ENCODE measurements at places on chromosomes 13 and 19.

DNA sequence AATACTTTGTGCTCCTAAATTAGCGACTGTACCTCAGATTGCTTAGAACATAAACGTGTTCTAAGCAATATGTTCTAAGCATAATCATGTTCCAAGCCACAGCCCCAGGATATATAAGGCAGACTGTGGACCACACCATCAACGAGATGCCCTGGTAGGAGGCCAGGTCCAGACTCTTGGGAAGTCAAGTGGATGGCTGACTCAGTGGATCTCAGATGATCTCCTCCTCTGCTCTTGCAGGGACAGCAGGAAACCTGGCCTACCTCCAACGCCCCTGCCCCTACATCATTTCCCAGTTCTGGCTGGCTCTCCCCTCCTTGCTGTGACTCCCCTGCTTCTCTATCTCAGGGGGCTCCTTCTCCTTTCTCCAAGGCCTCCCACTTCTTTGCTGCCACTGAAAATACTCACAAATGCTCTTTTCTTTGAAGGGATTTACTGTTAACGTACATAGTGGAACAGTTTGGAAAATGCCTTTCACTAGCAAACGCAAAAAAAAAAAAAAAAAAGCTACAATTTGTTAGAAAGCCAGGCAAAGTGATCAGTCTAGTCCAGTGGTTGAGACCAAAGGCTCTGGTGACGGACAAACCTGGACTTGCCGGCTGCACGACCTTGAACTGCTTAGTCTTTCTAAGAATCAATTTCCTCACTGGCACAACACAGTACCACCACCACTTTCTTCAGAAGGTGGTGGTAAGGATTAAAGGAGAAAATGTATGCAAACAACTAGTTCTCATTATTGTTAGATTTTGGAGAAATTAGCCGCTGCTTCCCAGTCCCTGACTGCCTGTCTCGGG is 3.0 kb downstream of the TMTC4 start:
- no peak for DNase-seq

GRCh38 chr19:50534478-50534877 is 20.8 kb upstream of the ASPDH start:
- no peak for DNase-seq

GRCh38 chr13:50401721-50402465 is 386.6 kb downstream of the KCNRG start:
- DNase-seq = no peak

- peak; percentile 22 for DNase-seq
Observed at GRCh38 chr13:106534639-106535551, 567 bp downstream of the EFNB2 start.

- DNase-seq = no peak
Observed at GRCh38 chr19:6806488-6806887, 34.0 kb downstream of the VAV1 start.

DNA sequence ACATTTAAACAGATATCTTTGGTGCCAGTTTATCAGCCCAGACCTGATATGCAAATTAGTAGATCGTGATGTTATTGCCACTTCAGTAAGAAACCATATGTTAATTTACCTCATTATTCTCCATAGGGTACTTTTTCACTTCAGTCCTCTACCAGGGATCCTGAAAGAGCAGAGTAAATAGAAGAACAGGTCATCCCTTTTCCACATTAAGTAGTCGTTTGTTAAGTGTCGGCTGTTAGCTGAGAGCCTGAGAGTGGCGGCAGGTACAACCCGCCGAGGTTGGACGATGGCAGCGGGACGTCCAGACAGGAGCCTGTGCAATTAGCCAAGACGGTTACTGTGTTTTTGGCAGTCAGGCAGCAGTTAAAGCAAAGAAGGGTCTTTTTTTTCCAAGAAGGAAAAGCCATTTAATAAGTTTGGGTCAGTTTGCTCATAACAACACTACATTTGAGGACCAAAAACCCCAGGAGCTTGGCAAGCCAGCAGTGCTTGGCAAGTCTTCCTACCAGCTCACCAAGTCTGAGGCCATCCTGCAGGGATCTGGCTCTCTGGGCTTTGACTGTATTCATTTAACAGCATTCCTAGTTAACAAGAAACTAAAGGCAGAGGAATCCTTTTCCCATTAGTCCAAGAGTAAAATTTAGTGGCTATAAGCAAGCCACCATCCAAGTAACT is 231.8 kb downstream of the SHISA2 start:
- DNase-seq = no peak

GRCh38 chr13:73262862-73263627 is 204.2 kb downstream of the KLF5 start:
- no peak for DNase-seq

DNA sequence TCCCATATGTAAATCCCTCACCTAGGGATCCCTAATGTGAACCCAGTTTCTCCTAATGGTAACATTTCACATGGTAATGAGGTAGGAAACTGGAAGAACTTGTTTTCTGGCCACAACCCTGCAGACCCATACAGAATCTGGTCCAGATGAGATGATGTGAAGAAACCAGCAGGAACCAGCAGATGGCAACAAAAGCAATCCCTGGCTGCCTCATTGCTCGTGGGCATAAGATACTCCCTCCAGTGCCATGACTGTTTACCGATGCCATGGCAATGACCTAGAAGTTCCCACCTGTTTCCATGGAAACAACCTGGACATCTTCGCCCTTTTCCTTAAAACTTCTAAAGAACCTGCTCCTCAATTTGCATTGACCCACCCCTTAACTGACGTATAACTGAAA is 1.4 kb upstream of the CD209 start:
- DNase-seq = no peak

- no peak for DNase-seq
Observed at GRCh38 chr19:47100290-47100689, 13.3 kb downstream of the ZC3H4 start.

DNA sequence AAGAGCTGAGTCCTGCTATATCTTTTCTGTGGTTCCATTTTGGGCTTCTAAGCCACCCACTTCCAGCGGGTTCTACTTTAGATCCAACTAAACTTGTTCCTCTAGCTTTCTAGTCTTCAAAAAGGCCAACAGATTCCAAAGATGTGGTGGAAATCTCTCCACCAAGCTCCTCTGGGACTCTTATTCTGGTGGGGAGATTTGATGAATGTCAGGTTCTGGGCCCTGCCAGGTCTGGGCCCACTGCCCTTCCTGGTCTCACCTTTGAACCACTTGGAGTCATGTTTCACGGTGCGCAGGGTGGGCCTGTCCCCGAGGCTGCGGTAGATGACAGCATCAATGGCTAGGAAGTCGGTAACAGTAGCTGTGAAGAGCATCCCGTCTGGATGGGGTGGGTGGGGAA is 4.8 kb downstream of the SEMA6B start:
- no peak for DNase-seq

- no peak for DNase-seq
Observed at GRCh38 chr13:113105032-113105920, at the start of gene F7. Gene F7 (plus strand): TSS chr13:113105791. CDS start chr13:113105842, 51 bp downstream.

GRCh38 chr13:89936256-89936655 is 1411.2 kb upstream of the MIR17HG start:
- DNase-seq = no peak

- no peak for DNase-seq
Observed at GRCh38 chr19:50275577-50276368, 53.4 kb downstream of the KCNC3 start.

GRCh38 chr19:3097442-3097871 is 3.3 kb downstream of the GNA11 start:
- DNase-seq = no peak

GRCh38 chr19:57686727-57687126 is 5.0 kb downstream of the ZNF551 start:
- DNase-seq = no peak

DNA sequence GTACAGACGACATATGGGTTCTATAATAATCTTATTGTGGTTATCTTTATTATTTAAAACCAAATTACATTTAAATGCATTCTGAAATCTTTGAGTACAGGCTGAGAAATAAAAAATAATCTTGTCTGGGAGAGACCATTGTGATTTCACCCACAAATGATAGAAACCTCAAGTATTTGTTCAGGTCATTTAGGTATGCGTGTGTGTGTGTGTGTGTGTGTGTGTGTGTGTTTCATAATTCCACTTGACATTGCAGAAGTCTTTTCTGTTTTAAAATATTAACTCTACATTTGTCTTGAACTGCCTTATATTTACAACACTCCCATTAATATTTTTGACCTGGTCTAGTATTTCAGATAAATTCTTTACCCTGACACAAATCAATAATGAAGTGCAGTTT is 126.9 kb downstream of the SPRY2 start:
- DNase-seq = no peak

- no peak for DNase-seq
Observed at GRCh38 chr13:72463561-72463960, 263.9 kb downstream of the MZT1 start.

DNA sequence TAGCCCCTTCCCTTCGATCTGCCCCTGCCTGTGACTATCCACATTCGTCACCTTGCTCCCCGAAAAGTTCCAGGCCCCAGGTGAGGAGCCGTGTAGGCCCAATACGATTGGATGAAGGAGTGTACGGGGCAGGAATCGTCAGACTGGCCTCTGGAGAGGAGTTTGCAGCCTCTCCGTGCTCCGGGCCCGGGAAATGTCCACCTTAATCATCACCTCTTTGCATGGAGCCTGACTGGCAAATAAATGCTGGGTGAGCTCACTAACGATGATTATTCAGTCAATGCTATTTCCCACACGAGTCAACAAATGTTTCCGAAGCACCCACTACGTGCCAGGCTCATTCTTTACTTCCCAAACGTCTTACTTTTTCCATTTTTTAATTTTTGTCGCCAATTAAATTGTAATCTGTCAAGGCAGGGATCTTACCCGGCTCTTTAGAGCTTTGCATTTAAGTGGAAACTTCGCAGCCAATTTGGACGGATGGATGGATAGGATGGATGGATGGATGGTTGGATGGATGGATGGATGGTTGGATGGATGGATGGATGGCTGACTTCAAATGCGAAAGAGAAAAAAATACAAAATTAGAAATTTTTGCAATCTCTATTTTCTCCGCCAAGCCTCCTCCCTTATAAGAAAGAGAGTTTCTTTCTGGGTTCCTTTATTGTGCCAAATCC is 45.8 kb downstream of the TGDS start:
- DNase-seq = no peak

GRCh38 chr13:111216166-111216960 is 101.3 kb downstream of the ARHGEF7 start:
- no peak for DNase-seq

DNA sequence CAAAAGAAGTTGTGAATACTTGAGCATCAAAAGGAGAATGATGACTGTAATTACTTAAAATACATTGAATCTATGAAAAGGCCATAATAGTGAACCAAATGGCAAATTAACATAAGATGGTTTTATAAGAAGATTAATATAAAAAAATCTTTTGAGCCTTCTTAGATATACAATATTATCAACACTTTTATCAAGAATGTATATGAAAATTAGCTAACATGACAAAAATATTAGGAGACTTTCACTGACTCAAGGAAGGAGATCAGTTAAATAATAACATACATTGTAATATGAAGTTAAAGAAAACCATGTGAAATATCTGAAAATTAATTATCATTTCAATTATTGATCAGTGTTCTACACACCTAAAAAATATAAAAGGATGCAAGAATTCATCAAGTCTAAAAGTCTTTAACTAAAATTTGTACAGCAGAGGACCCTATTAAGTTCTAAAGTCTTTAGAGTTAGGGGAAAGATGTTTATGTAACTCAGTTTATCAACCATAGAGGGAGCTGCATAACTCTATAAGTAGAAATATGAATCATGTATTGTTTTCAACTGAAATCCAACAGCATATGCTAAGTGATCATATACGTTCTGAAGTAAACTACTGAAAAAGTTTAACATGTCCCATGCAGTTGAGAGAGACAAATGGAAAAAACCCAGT is 756.1 kb upstream of the MIR17HG start:
- DNase-seq = no peak

- DNase-seq = no peak
Observed at GRCh38 chr19:16340092-16340491, 15.5 kb downstream of the KLF2 start.

DNA sequence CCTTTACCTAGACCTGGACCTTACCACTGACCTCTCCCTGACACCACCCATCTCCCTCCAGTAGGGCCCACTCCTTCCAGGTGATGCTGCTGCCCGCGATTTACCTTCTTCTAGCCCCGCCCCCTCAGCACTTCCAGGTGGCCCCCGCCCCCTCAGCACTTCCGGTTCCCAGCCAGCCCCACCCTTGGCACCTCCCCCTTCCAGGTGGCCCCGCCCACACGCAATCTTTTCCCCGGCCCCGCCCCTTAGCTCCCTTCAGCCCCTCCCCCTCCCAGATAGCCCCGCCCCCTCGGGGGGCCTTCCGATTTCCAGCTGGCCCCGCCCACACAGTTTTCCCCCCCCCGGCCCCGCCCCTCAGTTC is 586 bp downstream of the LIG1 start:
- peak; percentile 45 for DNase-seq

DNA sequence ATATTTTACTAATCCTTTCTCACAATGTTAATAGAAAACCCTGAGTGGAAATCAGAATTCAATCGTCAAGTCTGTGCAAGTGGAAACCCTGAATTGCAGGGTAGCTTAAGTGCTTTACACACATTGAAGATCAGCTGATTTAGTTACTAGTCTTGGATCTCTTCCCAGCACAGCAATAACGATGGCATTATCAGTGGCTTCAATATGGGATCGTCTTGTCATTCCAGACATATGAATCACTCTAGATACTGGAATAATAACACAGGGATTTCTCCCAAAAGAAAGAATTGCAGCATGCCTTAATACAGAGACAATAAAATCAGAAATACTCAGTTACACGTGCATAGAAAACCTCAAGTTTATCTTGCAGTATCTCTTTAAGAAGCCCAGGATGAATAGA is 12.6 kb upstream of the METTL21C start:
- DNase-seq = no peak

DNA sequence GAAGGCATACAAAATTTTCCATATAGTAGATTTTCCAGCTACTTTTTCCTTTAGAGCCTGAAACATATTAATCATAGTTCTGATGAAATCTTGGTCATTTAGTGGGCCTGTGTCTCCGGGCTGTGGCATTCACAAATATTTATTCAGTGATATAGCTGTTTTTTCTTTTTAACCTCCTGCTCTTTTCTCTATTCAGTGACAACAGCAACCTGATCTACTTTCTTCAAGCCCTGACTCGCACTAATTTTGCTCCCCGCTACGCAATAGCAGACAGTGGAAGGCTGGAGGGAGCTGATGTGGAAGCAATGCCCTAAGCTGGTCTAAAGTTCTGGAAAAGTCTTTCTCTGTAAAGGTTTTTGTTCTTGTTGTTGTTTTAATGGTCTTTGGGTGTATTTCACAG is 289.7 kb downstream of the SLITRK6 start:
- DNase-seq = no peak
